ENCODE measurements at places on chromosomes 1 and 21. TPM values are rescaled to one million over a fixed set of nuclear protein-coding genes. Genes with fewer than 3 reads are reported as not detected.

DNA sequence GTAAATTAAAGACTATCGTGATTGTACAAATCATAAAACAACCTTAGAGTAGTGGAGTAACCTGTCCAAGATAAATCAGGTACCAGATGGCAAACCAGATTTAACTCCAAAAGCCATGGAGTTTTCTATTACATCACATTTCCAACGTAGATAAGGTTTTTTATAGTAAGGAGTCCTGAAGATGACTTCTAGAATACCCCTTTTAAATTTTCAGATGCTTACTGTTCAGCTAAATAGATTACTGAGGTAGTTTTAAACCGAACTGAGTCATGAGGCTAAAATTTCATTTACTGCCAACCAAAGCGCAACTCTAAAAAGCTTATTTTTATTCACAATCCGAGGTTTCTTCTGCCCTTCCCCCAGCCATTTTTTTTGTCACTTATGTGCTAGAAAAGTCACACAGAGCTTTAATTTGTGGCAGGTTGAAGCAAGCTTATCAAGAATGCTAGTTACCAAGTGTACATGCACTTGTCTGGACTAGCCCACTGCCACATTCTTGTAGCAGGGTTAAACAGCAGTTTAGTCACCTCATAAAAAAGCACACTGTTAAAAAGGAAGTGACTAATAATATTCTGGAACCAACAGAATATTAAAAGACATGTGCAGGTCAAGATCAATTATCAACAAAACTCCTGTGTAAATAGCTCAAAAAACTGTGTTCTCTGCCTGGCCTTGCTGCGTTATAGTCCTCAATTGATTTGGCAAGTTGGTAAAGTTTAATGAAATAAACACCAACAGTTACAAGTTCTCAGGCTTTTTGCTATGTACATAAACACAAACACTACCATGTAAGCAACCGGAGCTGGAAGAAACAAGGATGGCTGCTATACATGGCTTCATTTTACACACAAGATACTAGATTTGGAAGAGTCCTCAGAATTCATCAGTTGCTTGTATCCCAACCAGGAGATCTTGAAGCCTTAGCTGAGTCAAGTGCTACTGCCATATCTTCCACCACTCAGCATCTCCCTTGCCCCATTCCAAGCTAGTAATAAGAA, 180.3 kb upstream of the DMRTA2 start:
- no peak for DNase-seq

- DNase-seq = no peak
Observed at GRCh38 chr1:230300322-230301301, 125.5 kb downstream of the PGBD5 start.

- no peak for DNase-seq
Observed at GRCh38 chr1:162070094-162070748, 730 bp downstream of the NOS1AP start.

GRCh38 chr1:87542697-87543096, 214.0 kb downstream of the LMO4 start:
- DNase-seq = no peak

- DNase-seq = no peak
Observed at GRCh38 chr1:150688763-150689162, 8.2 kb downstream of the GOLPH3L start.

- DNase-seq = peak; percentile 55
Observed at GRCh38 chr21:26715878-26716506, 129.2 kb downstream of the ADAMTS1 start.

DNA sequence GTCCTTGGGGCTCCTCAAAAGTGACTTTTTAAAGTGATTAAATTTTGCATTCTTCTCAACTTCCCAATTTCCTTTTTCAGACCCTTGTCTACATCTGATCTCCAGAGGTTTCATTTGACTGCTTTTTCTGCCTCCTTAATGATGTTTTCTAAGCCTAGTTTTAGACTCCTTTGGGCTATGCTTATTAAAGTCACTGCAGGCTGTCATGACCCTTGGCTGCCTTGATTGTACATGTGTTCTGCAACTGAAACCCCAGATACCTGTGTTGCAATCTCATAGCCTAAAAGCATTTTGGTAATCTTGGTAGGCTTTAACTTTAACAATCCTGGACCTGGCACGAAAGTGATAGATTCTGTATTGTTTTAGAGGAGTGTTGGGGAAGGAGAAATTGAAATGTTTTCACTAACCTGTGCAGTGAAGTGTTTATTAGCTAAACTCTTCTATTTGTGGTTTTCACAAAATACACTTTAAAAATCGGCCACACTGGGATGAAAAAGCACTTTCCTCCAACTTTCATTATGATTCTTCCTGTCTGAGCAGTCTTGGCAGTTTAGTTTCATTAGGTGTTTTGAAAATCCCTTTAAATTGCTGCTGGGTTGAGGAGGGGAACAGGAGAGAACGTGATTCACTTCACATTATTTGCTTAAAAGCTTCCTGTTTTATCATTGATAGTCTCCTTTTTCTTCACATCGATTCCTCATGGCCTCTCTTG, 4.9 kb downstream of the MACO1 start:
- no peak for DNase-seq

DNA sequence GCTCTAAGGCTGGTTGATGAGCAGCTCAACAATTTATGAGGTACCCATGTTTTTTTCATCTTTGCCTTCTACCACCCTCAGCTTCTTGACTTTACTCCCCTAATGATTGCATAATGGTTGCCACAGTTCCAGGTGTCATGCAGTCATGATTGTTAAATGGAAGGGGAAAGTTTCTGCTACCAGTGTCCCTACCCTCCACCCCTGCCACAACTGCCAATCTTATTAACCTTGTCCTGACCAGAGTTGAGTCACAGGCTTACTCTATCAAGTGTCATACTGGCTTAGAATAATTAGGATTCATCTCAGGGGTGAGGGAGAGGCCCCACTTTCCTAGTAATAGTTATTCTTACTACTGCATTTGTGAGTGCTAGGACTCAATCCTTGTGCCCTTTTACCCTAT, 7.9 kb upstream of the FUBP1 start:
- no peak for DNase-seq

- no peak for DNase-seq
Observed at GRCh38 chr1:114770989-114771388, 9.5 kb downstream of the SIKE1 start.

DNA sequence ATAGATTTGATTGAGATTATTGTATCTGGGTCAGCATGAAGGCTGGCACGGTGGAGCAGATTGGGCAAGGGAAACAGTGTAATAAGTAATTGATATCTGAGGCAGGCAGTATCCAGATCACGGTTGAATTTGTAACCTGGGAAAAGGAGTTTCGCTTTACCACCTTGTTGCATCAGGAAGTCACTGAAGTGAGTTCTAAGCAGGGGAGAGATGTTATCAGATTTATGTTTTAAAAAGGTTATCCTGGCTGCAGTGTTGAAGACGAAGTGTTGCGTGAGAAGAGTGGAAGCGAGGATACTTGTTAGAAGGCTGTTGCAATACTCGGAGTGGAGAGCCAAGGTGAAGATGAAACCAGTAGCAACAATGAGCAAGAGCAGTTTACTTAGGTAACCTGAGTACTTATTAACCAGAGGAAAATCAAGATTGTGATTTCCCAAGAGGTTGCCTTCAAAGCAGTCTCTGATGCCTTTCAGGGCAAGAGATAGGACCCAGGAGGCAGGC, 77.8 kb downstream of the LHX9 start:
- DNase-seq = no peak

DNA sequence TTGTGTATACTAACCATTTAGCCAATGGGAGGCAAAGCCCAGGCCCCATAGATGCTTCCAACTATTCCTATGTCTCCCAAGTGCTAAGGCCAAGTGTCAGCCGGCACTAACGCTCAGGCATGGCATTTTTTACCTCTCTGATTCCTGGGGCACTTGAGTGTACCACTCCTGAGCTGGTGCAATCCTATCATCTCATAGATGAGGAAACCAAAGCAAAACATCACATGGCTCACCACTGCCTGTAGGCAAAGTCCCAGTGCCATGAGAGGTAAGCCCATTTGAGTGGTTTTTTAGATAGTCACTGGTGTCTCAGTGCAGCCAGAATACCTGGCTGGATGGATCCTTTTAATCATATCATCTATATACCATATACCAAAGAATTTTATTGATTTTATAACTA, 8.0 kb upstream of the CCN1 start:
- no peak for DNase-seq

- no peak for DNase-seq
Observed at GRCh38 chr21:37445228-37445627, 78.7 kb downstream of the DYRK1A start.

GRCh38 chr21:31220575-31220974, 123.5 kb downstream of the TIAM1 start:
- DNase-seq = no peak

DNA sequence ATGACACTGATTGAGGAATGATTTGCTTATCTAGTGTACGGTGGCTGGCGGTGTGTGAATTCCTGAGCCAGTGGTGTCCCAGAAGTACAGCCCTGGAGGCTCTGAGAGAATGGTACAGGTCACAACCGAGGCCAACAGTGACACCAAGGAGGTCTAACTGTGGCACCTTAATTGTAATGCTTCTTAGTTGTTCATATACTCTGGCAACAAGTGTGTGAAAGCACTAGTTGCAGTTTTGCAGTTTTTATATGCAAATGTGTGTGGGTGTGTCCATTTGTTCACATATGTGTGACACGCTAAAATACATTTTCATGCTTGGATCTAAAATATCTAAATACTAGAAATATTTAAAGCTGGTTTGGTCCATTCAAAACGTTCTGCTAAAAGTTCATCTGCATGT, 185.3 kb upstream of the FMN2 start:
- no peak for DNase-seq

GRCh38 chr1:90763930-90764329, 46.8 kb upstream of the BARHL2 start:
- DNase-seq = no peak

DNA sequence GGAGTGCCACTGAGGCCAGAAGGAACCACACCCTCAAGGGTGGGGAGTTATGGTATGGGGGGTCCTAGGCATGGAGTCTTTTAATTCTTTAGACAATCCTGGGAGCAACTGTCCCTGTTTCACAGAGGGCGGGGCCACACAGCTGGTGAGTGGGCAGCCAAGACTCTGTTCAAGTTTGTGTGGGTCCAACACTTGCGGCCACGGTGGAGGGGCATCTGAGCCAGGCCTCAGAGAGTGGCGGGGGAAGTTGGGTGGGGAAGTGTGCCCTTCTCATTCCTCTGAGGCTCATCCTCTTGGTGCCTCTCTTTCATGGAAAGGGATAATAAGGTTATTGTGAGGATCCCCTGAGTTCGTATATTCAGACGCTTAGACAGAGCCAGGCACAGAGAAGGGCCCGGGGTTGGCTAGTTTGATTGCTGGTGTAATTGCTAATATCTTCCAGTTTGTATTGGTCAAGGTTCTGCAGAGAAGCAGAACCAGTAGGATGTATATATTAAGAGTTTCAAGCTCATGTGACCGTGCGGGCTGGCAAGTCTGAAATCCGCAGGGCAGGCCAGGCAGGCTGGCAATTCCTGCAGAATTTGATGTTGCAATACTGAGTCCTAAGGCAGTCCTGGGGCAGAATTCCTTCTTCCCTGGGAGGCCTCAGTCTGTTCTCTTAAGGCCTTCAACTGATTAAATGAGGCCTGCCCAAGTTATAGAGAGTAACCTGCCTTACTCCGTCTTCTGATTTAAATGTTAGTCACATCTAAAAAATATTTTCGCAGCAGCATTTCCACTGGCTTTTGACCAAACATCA, 15.9 kb downstream of the PCSK9 start:
- no peak for DNase-seq

PTGER3 gene
- 2.4 TPM for total RNA-seq

DOP1B gene
- total RNA-seq = 1.5 TPM

AGT gene
- 72.7 TPM for total RNA-seq

TPTE gene
- 3.7 TPM for total RNA-seq

COPA gene
- 90.1 TPM for total RNA-seq

AADACL3 gene
- not detected for total RNA-seq

GMEB1 gene
- total RNA-seq = 3.0 TPM

IL6R gene
- total RNA-seq = 6.6 TPM

PANK4 gene
- 10.9 TPM for total RNA-seq

SLC25A24 gene
- 32.2 TPM for total RNA-seq

SMCP gene
- total RNA-seq = not detected

PYHIN1 gene
- total RNA-seq = 0.33 TPM

All from H4 (cell line).